Small intestine (tissue), 16 donors: ENCODE measurements at places on chromosomes 13 and 19.
A peak's percentile ranks its signal among the peaks of the same experiment; 100 is the strongest.

- no peak for DNase-seq
These were observed 539.2 kb upstream of the PCDH9 start for GRCh38 chr13:67769063-67769986.

DNA sequence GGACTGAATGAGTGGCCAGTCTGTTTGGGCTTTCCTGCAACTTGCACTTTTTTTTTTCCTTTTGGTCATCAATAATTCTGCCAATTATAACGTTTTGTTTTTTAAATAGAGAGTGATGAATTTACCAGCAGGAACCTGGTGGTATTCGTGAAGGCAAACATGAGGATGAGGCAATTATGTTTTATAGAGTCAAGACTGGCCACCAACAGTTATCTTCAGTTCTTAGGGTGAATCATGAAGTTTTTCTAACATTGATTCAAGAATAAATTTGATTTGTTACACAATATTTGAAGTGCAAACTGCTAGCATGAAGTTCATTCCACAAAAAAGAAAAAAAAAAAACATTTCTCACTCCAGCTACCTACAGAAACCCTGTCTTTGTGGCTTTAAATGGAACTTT, 244.5 kb downstream of the SPRY2 start:
- DNase-seq: no peak

DNA sequence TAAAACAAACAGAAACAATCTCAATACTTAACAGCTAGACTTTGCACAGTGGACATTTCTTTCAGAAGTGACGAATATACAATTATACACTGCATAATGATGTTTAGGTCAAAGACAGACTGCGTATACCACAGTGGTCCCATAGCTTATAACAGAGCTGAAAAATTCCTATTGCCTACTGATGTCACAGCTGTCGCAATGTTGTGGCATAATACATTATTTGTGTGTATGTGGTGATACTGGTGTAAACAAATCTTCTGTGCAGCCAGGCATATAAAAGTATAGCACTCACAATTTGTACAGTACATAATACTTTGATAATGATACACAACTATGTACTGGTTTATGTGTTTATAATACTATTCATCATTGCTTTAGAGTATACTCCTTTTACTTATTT, 116.7 kb downstream of the TNFRSF19 start:
- DNase-seq: no peak

GRCh38 chr19:55384131-55384919, at the start of gene TMEM238:
TSS of gene TMEM238 (minus strand) at chr19:55384292. CDS start at chr19:55384259, 33 bp downstream.
- DNase-seq: peak; percentile 77

- DNase-seq: no peak
These were observed 55.2 kb upstream of the UBAC2 start for GRCh38 chr13:99145461-99145860.

DNA sequence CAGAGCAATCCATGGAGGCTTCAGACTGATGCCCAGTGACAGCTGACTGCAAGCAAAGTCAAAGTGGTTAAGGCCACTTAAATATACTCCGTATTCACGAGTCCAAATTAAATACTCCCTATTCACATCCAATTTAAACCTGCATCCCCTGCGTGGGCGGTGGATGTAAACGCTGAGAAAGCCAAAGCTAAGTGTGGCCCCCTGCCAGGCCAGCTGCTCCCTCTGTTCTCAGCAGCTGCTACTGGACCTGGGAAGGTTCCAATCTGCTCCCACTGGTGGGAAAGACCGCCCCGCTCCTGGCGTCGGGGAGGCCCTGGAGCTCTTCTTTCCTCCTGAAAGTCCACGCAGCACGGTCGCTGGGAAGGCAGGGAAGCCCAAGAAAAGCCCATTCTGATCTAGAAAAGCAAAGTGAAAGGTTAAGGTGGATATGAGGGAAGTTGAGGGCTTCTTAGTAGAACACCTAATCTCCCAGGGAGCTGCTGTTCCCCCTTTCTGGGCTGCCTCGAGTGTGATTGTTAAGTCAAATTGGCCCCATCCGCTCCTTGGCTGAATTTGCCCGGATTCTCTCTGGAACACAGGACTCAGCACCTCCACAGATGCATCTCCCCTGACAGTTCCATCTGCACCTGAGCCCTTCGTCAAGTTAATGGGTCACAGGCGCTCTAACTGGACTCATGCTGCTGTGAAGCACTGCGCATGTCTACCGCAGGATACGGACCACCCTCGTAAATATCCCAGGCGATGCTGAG, 205.5 kb downstream of the USP12 start:
- DNase-seq: no peak

DNA sequence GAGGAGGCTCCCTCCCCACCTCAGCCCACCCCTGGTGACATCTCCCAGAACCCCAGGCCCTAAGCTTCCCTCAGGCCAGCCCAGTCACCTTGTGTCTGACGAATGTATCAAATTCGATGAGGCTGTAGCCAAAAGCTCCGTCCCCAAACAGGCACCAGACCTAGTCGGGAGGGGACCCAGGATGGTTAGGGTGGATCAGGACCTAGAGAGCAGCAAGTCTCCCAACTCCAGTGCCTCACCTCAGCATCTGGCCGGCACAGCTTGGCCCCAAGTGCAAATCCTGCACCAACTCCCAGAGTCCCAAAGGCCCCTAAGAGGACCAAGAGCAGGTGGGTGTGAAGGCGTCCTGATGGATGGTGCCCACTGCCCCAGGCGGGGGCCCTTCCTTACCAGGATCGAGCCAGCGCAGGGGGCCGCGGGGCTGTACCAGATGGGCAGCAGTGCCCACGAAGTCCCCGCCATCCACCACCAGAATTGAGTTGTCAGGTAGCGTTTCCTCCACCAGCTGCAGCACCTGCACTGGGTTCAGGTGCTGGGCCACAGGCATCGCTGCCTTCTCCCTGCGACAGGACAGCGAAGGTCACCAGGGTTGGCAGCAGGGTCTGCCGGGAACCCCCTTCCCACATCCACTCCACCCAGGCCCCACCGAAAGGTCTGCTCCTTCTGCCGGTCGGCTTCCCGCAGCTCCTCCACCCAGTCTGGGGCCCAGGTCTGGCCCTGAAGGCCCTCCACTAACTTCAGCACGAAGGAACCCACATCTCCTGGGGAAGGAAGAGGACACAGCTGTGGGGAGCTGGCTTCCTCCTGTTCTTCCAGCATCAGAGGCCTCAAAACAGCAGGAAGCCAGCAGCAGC, 8.8 kb downstream of the SYDE1 start:
- DNase-seq: no peak

GRCh38 chr13:36717017-36717416, 43.2 kb downstream of the SERTM1 start:
- DNase-seq: no peak

GRCh38 chr13:93732186-93732585, 505.6 kb downstream of the GPC6 start:
- DNase-seq: no peak

GRCh38 chr19:13018035-13018914, 23.0 kb downstream of the NFIX start:
- DNase-seq: no peak

DNA sequence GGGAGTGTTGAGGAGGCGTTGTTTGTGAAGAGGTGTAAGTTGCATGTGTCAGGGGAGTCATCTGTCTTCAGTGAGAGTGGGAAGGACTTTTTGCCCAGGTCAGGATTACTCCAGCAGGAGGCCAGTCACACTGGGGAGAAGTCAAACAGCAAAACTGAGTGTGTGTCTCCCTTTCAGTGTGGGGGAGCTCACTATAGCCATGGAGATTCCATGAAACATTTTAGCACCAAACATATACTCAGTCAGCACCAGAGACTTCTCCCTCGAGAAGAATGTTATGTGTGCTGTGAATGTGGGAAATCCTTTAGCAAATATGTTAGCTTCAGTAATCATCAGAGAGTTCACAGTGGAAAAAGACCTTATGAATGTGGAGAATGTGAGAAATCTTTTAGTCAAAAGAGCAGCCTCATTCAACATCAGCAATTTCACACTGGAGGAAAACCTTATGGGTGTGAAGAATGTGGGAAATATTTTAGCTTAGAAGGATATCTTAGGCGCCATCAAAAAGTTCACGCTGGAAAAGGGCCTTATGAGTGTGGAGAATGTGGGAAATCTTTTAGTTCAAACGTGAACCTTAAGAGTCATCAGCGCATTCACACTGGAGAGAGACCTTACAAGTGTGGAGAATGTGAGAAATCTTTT, 8.4 kb upstream of the ZNF587 start:
- no peak for DNase-seq

DNA sequence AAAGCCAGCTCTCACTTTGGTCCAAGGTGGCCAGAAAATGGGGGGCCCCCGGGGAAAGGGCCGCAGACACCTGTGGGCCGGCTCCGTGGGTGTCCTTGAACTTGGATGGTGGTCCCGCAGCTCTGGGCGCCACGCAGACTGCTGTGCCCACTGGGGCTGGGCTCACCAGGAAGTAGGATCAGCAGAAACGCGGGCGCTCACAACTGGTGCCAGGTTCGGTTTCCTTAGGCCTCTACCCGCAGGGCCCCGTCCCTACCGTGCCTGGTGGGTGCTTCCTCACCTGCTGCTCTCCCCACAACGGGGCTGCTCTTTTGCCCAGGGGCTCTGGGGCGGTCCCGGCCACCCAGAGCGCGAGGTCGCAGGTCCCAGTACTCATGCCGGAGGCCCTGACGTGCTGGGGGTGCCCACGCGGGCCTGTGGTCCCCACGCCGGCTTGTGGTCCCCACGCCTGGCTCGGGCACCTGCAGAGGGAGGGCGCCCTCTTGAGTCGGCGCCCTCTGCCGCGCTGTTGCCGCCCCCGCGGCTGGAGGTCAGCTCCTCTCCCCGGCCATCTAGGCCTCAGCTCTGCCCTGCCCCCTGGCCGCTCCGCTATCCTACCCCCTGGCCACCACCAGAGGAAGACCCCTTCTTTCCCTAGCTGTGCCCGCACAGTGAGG, 1303.6 kb downstream of the UQCRFS1 start:
- DNase-seq: no peak

GRCh38 chr13:100542826-100543156, 45.8 kb downstream of the GGACT start:
- DNase-seq: peak; percentile 30

GRCh38 chr19:10074153-10074552, 12.0 kb upstream of the SHFL start:
- DNase-seq: peak; percentile 52

- no peak for DNase-seq
These were observed 99.3 kb downstream of the EPSTI1 start for GRCh38 chr13:42892760-42893159.

DNA sequence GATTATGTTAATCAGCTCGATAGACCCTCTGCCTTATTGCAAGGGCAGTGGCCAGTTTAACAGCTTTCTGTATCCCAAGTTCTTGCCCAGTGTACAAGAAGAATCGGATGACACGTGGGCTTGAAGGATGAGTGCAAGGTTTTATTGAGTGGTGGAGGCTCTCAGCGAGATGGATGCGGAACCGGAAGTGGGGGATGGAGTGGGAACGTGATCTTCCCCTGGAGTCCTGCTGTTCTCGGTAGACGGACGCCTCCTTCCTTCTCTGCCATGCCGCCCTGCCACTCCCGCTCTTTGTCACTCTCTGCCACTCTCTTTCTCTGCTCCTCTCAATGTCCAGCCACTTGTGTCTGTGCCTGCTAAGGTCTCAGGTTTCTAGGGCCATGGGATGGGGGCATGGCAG, 21.0 kb downstream of the RFXAP start:
- DNase-seq: no peak

DNA sequence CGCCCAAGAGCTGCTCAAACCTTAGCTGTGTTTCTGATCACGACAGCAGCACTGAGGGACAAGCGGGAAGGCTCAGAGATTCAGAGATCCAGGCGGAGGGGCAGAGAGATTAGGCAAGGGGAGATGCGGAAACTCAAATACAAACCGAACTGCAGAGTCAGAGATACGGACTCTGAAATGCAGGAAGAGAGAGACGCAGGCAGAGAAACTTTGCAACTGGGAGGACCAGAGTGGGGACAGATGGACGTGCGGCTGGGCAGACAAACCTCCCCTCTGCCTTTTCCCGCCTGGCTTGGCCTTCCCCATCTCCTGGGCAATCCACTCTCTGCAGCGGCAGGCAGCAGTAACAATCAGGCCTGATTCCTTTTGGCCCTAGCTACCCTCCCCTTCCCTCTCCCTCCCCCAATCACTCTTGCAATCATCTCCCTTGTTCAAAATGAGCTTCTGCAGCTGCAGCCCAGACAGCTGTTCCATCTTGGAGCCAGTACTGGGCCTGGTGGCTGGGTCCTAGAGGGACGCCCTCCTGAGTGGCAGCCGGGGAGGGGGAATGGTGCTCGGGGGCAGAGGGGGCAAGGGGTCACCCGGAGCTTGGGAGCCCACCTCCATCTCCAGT, 29.7 kb downstream of the OLFM2 start:
- DNase-seq: no peak

DNA sequence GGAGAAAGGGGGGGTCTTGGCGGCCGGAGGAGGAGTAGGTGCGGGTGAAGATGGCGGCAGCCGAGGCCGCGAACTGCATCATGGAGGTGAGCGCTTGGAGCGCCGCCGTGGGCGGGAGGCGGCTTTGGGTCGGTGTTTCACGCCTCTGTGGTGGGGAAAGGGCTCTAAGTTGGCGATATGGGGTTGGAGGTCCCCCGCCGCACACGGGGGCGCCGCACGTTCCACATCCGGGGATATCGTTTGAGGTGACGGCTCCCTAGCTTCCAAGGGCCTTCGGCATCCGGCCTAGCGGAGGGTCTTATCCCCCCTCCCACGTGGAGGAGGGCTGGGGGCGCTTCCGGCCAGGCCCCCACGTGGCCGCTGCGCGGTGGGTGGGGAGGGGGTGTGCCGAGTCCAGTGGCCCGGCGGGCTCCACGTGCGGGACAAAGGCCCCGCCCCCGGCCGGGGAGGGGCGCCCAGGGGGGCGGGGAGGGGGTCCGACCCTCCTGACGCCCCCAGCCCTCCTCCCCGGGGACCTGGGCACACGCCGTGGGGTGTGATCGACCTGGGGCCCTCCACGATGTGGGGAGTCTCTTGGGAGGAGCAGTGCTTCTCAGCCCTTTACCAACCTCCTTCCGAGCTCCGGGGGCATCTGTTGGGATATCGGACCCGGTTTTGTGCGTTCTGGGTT, at the start of gene PRMT1:
PRMT1 (plus strand) TSS at position 41 of the 670 bp plus-strand sequence; CDS start at position 51, 10 bp downstream.
- DNase-seq: no peak

GRCh38 chr13:42064259-42064658, 15.8 kb downstream of the DGKH start:
- DNase-seq: no peak

DNA sequence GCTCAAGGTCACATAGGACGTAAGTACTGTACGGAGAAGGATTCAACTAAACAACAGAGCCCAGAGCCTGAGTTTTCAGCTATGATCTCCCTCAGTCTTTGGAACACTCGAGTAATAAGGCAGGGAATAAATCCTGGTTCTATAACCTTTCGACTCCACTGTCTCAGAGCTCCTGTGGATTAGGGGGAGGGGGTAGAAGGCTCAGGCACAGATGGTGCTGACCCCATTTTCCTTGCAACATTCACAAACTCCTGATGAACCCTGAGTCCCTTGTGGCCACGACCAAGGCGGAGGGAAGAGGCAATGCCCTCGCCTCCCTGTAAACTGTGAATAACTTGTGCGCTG, 21.4 kb downstream of the NOVA2 start:
- no peak for DNase-seq

DNA sequence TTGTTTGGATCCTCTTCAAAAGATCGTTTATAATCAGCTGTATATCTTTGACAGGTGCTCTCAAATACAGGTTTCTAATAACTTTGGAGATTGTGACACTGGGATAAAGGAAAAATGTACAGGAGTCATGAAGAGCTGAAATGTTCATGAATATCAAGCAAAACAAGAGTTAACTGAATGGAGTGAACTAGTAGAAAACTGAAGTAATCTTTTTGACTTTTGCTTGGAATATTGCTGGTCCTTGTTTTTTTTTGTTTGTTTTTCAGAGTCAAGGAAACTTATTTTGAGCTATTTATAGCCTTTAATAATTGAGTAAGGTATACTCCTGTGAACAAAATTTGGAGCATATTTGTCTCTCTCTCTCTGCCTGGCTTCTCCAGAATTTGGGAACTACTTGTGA, 25.3 kb downstream of the MED4 start:
- no peak for DNase-seq

GRCh38 chr19:57778336-57778735, 8.9 kb downstream of the ZNF586 start:
- no peak for DNase-seq
